Karpas-422 (cell line): ENCODE measurements at places on chromosomes 16 and 17. TPM values are rescaled to one million over a fixed set of nuclear protein-coding genes. Genes with fewer than 3 reads are reported as not detected.

GRCh38 chr16:87266846-87267245 lies 50.3 kb downstream of the C16orf95 start:
- no peak overlapping the region for H3K4me3 ChIP-seq
- DNase-seq: no peak
- H3K36me3 ChIP-seq: no peaks in the 10 kb centered on the region
- no peaks in the 10 kb centered on the region for H3K27me3 ChIP-seq
- H3K27ac ChIP-seq: no peak overlapping the region

GRCh38 chr17:78276098-78276887 lies 44.9 kb downstream of the TMEM235 start:
- no peaks in the 10 kb centered on the region; the same call in 1 of the 2 replicates for H3K27me3 ChIP-seq
- peak; percentile 63 for DNase-seq

GRCh38 chr17:74759243-74759801 lies 10.9 kb downstream of the NHERF1 start:
- no peaks in the 10 kb centered on the region for H3K36me3 ChIP-seq
- DNase-seq: no peak

ENKD1 gene
- total RNA-seq: 8.4 and 26.8 TPM in 2 replicates

CLDN9 gene
- total RNA-seq: not detected in 2 replicates

ZNF319 gene
- total RNA-seq: 3.7 and 5.3 TPM in 2 replicates

NRN1L gene
- total RNA-seq: 0.56 TPM in 1 of 2 replicates, not detected in the other

TADA2A gene
- total RNA-seq: 28.1 and 29.0 TPM in 2 replicates
